Body of pancreas (tissue), 4 donors: ENCODE measurements at places on chromosomes 11 and 22. TPM values are rescaled to one million over a fixed set of nuclear protein-coding genes. Genes with fewer than 3 reads are reported as not detected.
A peak's percentile ranks its signal among the peaks of the same experiment; 100 is the strongest.

Gene NLRP14
- total RNA-seq: 0.33 TPM

Gene APOL3
- total RNA-seq: 22.4 TPM

Gene TTLL12
- 25.1 TPM for total RNA-seq

Gene APOBEC3B
- 2.1 TPM for total RNA-seq

GRCh38 chr11:91922846-91923245 lies 301.8 kb upstream of the FAT3 start:
- DNase-seq: no peak

DNA sequence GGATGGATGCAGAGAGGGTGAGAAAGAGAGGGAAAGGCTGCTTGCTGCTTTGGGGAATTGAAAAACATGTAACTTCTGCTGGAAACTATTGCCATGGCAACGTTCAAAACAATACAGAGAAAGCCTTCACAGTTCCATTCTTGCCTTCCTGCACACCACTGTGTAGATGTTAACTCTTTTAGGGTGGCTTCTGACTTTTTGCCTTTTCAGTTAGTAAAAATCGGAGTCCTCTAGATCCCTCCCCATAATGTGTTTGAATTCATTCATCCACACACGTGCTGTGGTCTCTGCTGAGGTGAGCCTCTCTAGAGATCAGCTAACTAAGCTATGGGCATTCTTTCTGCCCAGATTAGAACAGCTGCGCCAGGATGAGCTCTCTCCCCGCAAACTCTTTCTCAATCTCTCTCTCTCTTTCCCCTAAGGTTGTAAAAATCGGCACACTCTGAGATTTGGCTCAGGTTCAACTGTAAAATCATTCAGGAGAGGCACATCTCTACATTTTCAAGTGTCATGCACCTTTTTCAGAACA lies 1178.3 kb downstream of the LRRC4C start:
- DNase-seq: no peak

DNA sequence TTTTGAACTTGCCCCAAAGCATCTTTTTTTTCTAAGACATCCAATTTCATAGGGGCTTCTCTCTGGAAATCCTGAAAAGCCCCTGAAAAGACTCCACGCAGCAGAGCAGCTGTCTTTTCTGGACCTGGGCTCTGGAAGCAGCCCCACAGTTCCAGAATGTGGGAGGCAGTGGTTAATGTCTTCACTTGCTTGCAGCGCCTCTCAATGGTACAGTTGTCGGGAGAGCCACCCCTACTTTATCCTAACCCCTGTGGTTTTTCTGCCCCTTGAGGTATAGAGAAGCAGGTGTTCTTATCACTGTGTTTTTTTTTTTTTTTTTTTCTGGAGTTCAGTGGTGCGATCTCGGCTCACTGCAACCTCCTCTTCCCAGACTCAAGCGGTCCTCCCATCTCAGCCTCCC lies 83.4 kb upstream of the SORL1-AS1 start:
- DNase-seq: no peak

DNA sequence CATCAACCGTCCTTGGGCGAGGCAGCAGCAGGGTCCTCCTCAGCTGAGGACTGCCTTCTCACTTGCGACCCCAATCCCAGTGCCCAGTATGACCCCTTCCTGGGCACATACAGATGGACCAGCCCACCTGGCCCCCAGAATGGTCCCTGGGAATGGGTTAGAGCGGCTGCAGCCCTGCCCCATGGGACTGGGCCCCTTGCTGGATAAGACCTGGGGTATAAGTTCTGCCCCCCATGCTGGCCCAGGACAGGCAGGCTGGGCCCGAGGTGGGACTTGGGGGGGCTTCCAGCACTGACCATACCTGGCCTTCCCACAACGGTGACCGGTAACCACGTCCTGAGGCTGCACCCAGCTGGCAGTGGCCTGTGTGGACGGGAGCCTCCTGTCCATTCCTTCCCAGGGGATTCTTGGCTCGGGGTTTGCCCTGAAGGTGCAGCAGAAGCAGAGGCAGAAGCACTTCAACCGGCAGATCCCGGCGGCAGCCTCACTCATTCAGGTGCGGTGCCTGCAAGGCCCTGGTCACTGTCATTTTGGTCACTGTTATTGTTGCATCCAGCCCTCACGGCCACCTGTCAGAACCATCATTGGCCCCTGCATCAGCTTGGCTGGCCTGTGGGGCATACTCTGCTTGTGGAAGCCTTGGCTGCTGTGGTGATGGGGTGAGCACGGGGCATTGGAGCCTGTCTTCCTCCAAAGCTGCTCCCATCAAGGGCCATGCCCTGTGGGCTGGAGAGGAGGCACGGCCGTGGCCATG lies 114.8 kb downstream of the KCNQ1OT1 start:
- DNase-seq: peak; percentile 1

DNA sequence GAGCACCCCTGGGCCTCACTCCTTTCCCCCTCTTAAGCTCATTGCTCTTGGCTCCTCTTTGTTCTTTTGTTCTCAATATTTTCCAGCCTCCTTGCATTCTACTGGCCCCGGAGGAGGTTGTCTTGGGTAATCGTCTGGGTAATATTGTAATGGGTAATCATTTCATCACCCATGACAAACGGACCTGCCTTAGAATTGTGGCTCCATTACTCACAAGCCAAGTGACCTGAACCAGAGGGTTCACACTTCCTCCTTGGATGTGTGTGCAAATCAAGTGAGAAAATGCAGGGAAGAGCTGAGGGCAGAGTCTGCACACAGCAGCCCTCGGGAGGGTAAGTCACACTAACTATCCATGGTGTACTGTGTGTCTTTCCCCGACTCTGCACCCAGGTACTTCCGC lies 305.0 kb downstream of the BUD13 start:
- no peak for DNase-seq
